ENCODE measurements at places on chromosomes 5 and 9.

GRCh38 chr5:128355961-128356360 lies 182.1 kb downstream of the FBN2 start:
- DNase-seq, result no peak

DNA sequence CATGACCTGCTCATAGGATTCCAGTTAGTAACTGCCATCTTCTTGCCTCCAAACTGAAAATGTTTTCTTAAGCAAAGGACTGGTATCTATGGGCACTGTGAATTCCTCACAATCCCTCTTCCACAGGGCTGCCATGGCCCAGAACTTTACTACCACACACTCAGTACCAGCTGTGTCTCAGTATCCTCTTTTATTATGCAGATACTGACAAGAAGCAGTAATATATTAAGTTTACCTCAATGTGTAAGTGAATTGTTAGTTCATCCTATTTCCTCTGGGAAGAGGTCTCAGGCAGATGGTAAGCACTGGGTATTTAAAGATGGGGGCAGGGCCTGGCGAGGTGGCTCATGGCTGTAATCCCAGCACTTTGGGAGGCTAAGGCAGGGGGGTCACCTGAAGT lies 320.8 kb upstream of the RFX3 start:
- DNase-seq, result no peak

DNA sequence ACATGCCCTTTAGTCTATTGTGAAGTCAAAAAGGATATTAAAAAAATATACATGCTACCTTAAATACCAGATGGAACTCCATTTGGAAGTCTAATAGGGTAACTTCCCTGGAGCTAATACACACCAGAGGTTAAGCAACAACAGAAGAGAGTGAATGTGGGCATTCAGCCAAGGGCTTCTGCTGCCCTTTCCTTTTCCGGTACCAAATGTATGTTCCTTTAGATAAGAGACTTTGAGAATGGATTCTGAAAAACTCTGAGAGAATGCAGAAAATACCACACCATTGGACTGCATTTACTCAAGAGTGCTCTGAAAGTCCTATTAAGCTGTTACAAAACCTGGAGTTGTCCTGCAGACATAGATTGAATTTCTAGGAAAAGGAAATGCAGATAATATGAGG lies 23.8 kb upstream of the TRPM3 start:
- peak; percentile 2 for DNase-seq

DNA sequence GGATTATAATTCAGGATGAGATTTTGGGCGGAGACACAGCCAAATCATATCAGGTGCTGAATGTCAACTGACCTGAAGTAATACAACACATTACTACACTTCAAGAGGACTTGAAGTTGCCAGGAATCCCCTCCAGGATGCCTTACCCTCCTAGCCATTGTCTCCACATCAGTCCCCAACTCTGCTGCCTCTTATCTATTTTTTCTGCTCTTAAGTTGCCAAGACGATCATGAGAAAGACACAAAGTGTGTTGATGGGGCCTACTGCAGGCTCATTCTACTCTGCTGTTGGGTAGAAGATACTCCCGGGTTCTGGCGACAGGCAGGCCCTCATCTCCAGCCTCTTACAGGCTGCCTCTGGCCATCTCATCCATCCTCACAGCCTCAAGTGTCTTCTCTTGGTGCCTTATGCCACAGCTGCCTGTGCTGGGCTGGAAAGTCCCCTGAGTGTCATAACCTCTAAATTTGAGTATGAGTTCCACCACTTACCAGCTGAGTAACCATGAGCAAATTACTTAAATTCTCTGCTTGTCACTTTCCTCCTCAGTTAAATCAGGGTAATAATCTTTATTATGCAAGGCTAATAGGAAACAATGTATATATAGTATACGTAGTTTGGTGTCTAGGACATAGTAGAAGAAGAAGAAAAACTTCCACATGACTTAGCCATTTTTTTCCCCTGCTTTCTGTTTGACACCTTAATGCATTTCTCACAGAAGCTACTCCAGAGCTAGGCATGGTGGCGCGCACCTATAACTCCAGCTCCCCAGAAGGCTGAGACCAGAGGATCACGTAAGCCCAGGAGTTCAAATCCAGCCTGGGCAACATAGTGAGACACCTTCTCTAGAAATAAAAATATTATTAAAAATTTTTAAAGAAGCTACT lies 73.0 kb upstream of the SNX2 start:
- no peak for DNase-seq

DNA sequence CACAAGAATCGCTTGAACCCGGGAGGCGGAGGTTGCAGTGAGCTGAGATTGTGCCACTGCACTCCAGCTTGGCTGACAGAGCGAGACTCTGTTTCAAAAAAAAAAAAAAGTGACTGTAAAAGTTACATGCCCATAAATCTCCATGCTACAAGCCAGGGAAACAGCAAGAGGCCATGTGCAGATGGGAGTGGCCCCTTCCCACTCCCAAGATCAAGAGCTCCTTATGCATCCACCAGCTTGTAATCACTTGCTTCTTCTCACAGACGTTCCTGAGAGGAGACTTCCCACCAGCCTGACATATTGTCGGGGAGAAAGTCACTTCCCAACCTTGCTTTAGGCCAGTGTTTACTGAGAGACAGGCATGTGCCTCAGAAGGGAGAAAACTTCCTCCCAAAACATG lies 45.6 kb upstream of the N4BP3 start:
- DNase-seq, result no peak

GRCh38 chr5:14908172-14908571 lies 36.6 kb upstream of the ANKH start:
- peak; percentile 89 for DNase-seq

DNA sequence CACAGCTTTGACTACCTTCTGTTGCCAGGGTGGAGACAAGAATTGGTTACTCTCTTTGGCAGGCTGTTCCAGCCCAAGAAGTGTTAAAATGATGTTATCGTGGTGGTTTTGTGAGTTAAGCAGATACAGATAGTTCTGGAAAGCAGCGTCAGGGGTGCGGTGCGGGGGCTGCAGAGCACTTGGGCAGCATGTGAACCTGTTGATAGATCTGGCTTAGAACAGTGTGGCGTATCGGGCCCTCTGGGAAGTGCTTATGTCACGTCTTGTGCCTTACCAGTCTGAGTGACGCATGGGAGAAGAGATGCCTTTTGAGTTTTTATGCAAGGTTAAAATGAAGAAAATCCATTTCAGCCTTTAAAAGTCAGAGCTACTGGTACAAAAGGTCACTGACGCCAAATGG lies 152.5 kb downstream of the PRKACG start:
- DNase-seq, result no peak

GRCh38 chr5:145772466-145772865 lies 62.7 kb downstream of the PRELID2 start:
- DNase-seq, result no peak

- DNase-seq, result no peak
Observed at GRCh38 chr9:137465000-137465719, 6.0 kb upstream of the NSMF start.

DNA sequence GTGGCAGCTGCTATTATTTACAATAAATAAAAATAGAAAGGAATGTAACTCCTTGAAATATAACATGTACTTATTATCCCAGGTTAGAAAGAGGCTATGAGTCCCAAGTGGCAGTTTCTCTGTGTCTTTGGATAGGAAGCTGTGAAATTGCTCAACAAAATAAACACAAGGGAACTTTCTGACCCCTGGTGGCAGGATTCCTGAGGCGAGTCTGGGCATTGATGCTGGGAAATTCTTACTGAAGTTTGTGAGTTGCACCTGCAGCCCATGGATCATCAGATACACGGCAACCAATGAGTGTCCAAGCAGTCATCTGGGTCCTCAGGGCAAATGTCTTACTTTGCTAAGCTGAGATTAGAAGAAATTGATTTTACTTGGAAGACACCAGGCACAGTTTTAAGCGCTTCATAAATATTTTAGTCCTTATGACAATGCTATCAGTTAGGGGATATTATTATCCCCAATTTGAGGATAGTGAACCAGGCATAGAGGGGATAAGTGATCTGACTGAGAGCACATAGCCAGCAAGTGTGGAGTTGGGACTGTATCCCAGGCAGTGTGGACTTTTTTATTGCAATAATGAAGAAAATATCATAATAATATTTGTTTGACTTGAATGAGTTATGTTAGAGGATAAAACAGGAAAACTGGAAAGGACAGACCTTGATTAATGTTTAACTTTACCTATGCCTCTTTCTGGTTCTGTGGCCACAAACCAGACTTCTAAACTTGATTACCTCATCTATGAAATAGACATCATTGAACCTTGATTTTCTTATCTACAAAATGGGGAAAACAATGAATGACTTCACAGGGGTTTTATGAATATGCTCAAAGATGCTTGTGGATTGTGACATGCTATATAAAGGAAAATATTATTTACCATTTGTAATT lies 265.5 kb upstream of the ADAMTSL1 start:
- DNase-seq, result peak; percentile 72

GRCh38 chr5:135308245-135308644 lies 90.8 kb downstream of the MACROH2A1 start:
- DNase-seq, result no peak

DNA sequence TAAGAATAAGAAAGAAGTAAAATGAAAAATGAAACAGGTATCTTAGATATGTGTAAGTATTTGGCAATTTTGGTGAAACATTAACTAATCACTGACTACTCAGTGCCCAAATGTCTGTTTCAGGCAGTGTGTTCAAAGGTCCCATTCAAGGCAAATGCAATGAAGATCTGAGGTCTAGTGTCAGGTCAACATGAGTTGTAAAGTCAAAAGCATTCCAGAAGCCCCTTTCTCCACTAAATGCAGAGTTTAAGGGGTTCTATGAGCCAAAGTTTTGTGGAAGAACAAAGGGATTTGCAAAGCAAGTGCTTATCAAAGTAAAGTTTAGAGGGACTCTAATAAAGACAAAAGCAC lies 71.0 kb upstream of the GPBP1 start:
- no peak for DNase-seq

DNA sequence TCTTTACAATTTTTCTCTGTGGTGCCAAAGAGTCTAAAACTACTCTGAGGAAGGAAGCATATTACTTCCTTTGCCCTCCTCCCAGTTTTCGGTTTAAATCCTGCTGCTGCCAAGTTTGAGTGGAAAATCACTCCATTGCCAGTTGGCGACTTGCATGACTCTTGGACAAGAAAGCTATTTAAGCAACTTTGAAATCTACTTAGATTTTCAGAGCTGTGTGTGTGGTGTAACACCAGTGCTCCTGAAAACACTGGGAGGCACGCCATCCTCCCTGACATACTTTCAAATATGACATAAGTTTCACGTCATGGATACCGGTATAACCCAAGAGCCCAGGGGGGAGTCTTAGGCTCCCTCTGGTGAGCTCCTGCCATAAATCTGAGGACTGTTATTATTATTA lies 83.5 kb upstream of the RIOK2 start:
- no peak for DNase-seq

- DNase-seq, result no peak
Observed at GRCh38 chr5:27240791-27241190, 202.4 kb upstream of the CDH9 start.

DNA sequence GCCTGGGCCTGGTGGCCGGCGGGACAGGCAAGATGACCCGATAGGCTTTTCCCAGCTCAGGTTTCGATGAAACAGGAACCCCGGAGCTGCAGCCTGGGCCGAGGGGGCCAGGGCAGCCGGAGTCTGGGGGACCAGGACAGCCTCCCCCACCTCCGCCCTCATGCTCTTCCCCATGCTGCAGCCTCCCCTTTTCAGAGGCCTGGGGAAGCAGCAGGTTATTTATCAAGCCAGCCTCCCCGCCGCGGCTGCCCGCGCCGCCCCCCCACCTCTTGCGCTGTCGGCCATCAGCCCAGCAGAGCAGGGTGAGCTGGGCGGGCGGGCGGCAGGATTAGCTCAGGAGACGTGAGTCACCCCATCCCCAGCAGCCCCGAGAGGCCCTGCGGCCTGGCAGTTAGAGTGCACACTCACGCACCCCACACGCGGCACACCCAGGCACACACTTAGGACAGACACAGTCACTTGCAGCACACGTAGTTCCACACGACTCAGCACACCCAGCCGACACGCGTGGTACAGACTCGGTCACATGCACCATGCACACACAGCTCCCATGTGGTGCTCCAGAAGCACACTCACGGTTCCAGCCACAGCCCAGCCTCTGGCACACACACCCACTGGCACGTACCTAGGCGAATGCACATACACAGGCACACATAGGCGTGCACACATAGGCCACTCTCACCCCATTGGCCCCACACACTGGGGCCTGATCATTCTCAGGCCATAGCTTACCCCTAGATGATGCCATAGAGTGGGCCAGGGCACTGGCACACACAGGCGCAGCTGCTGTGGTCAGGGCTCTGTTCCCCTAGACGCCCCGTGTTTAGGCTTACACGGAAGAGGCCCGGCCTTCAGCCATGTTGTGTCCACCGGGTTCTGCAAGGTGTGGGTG lies 13.0 kb downstream of the CXXC5 start:
- peak; percentile 96 for DNase-seq

DNA sequence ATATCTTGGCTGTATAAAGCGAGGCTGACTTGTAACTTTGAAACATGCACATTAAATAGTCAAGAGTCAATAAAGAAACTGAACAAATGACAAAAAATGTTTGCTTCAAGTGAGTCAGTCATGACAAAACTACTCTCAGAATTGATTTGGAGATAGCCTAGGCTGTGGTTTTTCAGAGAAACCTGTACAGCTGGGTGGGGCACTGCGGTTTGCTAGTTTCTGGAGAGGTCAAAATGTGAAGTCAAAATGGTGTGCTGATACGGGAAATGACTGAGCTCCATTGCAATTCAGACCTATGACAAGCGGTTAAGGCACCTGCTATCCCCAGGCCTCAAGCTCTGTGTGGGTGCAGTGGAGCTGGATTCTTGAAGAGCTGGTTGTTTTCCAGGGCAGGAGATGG lies 10.3 kb upstream of the CD180 start:
- DNase-seq, result peak; percentile 98
